NCI-H526 (cell line): ENCODE measurements at places on chromosomes 2 and 18.

- DNase-seq = peak; percentile 30
These were observed 31.8 kb upstream of the INPP4A start for GRCh38 chr2:98412751-98413458.

GRCh38 chr2:228522276-228522675, 340.8 kb upstream of the SPHKAP start:
- DNase-seq = no peak

DNA sequence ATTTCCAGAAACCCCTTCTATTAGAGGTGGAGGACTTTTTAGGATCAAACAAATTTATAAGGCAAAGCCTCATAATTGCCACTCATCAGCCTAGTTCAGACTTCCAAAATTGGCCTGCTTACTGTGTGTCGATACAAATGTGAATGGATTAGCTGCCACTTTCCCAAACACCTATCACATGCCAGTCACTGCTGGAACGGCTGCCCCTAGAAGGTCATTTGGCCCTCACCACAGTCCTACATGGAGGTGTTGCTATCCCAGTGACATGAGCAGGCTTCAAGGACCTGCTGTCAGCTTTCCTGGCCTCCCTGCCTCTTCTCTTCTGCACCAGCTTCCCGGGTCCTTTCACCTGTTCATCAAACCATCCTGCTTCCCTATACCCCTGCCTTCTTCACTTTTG, 279.2 kb upstream of the SKOR2 start:
- DNase-seq = no peak

DNA sequence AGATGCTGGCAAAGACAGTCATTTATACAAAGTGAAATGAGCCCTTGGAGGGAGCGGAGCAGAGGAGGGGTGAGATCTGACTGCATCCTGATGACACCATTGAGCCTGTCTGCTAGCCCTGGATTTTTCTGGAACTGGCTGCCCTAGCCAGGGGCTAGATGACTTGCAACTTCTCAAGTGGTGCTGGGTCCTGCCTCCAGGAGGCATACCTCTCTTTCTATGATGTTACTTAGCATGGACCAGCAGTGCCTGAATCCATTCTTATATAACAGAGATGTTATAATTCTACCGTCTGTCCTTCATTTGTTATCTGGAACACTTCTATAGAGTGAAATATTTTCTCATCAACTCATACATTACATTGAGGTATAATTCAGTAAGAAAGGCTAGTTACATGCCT, 8.5 kb upstream of the TWIST2 start:
- DNase-seq = no peak

DNA sequence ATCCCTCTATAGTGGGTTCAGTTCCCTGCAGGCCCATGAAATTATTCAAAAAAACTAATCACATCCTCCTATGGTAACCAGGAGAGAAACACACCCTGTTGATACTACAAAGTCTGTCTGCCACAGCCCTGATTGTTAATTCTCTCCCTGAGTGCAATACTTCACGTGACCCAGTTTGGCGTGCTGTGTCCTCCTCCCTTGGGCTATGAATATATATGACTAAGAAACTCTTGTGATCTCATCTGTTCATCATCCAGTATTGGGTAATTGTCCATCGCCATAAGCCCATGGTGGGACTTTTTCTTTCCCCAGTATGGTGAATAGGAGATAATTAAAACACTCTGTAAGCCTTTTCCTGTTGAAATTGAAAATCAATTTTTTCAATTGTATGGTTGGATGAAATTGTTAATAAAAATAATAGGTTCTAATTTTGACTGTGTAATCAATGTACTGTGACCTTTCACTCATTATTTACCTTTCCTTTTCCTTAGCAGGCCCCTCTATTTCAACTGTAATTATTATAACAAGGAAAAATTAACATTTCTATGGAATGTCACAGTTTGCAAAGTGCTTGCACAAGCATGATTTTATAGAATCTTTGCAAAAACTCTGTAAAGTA, 1822.6 kb downstream of the SUCLG1 start:
- no peak for DNase-seq

DNA sequence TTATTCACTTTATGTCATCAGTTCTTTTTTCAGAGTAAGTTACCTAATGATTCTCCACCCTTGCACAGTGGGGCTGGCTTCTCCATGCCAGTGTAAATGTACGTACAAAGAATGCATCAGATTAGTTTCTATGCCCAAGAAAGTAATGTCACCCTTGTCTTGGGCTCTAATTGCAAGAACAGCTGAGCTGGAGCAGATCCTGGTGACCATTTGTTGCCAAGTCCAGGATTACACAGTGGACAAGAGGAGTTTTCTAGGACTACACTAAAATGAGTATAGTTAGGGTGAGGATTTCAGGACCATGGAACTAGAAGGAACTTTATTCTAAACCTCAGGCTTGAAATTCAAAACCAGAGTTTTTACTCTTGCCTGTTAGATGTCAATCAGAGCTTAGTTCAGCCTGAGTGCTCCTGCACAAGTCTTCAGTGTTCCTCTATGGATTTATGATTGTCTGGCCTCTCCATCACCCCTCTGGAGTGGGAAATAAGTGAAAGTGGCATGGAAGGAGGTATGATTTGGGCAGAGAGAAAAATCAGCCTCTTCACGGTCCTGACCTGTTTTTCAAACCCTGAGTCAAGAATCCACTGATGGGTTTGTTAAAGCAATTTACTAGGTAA, 29.8 kb downstream of the PCBP1 start:
- peak; percentile 82 for DNase-seq

- peak; percentile 85 for DNase-seq
These were observed 11.3 kb downstream of the CNNM4 start for GRCh38 chr2:96771796-96772618.

- no peak for DNase-seq
These were observed 3.3 kb upstream of the WNT10A start for GRCh38 chr2:218877331-218877730.

GRCh38 chr2:212176151-212176550, 362.5 kb downstream of the ERBB4 start:
- no peak for DNase-seq

- no peak for DNase-seq
These were observed 177.3 kb downstream of the HDAC4 start for GRCh38 chr2:239223310-239224198.

DNA sequence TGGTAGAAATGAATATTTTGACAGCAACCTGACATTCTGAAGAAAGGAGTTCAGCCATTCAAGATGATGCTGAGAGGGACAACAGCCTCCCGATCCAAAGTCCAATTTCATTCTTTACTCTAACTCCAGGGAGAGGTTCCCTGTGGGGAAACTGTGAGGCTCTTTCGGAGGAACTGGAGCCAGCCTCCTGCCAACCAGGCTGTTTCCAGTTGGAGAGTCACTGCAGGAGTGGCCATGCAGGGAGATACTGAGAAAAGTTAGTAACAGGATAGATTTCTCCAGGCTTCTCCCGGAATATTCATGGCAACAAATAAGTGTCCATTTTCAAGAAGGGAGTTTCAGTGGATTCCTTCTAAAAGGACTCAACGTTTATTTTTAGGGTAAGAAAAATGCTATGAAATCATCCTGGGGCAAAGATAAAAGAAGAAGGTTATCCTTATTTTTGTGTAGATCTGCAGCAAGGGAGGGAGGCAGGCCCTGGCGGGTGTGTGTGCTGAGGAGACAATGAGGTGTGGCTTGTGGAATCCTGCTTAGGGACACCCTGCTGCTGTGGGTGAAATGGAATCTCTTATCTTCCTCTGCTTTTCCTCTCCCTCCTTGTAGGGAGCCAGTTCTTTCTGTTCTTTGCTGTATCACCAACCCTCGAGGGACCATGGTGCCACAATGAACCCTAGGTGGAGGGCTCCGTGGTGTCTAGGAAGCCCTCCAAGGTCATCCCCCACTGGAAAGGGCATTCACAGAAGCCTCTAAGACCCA, 18.1 kb downstream of the KLHL14 start:
- DNase-seq = no peak

- no peak for DNase-seq
These were observed 75.1 kb downstream of the BOLA3 start for GRCh38 chr2:74072565-74072964.

GRCh38 chr2:36919041-36919837, 47.1 kb downstream of the STRN start:
- DNase-seq = no peak

DNA sequence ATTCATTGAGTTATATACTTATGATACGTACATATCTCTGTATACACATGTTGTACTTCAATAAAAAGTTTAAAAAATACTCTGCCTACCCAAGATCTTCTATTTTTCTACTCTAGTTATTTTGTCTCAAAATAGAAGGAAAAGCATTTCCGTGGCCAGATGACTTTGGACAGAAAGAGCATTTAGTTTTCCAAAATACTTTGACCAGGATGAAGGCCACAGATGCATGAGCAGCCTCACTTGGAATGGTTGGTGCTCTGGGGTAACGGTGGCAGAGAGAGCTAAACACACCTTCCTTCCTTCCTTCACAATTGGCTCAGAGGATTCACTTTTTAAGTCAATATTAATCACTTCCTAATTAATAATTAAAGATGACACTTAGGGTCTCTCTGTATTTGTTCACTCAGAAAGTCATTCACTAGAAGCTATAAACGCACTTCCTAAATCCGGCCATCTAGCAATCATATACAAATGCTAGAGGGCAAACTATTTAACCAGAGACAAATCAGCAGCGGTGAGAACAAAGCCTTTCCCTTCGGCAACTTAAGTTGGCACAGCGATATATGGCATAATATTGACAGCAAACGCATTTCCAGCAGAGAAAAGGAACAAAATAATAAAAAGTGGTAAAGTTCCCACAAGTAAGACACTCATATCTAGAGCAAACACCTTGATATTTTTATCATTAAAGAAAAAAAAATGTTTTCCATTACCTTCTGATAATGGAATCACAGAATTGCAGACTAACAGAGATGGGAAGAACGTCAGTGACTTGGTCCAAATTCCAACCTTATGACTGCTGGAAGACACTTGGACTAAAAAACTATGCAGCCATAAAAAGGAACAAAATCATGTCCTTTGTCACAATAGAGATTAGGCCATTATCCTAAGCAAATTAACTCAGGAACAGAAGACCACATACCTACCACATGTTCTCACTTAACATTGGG, 55.9 kb upstream of the NARS1 start:
- DNase-seq = no peak

- DNase-seq = no peak
These were observed 941 bp downstream of the SKOR2 start for GRCh38 chr18:47250391-47251046.

DNA sequence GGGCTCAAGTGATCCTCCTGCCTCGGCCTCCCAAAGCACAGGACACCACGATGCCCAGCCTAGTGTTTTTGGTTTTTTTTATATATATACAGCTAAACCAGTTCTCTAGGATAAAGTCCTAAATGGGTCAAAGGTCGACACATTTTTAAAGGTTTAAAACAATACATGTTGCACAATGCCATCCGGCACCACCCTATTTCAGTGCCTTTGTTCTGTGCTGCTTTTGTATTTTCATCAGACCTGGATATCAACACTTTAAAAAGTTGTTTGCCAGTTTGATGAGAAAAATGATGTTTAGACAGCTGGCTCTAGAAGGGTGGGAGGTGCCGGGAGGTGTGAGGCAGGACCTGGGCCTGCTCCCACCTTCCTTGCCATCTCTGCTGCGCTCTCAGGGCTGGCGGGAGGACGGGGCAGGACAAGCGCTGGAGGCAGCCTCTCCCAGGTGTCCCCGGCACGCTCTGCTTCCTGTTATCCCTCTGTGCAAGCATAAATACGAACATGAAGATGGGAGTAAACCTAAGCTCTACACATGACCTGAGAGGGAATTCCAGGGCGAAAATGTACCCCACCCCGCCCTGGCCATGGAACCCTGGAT, 103.7 kb downstream of the HS6ST1 start:
- no peak for DNase-seq

DNA sequence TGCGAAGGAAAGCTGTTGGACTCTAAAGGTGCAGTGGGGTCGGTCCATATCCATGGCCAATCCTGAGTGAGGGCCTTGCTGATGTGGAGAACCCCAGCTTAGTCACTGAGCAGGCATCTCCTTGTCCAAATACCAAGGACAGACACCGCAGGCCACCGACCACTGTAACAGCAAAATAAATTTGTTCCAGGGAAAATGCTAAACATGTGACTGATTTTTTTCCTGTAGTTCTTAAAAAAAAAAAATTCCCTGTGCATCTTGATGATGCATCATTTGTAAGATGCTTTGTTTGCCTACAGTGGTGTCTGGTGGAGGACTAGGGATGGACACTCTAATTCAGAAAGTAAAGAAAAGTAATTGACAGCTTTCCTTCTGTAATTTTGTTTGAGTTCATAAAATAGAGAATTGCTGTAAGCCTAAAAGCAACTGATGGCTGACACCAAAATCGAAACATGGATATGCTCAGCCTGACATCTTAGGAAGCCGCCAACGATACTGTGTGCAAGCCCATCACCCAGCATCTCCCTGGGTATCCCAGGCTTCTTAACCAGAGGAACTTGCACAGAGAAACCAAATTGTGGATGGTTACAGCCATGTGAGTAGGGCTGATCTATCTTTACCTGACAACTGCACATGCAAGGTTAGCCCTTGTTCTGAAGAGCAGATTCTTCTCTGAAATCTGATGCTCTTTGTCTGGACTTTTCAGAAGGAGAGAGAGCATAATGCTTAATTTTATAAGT, 188.6 kb downstream of the ARL4C start:
- no peak for DNase-seq

- peak; percentile 11 for DNase-seq
These were observed 237.0 kb downstream of the ZNF407 start for GRCh38 chr18:74834424-74835309.

DNA sequence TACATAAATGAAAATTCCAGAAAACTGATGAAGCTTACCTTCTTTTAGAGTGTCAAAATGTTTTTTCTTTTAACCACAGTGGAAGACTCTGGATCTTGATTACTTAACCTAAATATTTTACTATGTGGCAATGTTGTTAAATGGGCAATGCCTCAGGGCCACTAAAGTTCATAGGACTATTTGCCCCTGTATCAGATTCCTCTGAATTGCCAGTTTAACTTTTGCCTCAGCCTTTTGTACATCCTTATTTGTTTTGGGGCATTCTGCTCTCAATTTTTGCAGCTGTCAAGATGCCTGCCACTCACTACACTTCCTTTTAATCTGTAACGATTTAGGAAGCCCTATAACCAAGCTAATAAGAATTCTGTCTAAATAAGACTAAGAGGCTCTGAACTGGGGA, 31.7 kb upstream of the SERTAD2 start:
- DNase-seq = no peak

GRCh38 chr2:106012591-106013347, 181.3 kb downstream of the UXS1 start:
- DNase-seq = no peak

DNA sequence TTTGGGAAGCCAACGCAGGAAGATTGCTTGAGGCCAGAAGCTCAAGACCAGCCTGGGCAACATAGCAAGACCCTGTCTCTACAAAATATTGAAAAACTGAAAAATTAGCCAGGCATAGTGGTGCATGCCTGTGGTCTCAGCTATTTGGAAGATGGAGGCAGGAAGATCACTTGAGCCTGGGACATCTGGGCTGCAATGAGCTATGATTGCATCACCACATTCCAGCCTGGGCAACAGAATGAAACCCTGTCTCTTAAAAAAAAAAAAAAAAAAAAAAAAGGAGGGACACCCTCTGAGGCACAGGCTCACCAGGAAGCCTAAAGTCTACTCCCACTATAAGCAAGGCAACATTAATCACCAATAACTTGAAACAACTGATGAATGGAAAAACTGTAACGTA, 151.1 kb downstream of the CCDC148 start:
- DNase-seq = no peak

- DNase-seq = no peak
These were observed 78.1 kb downstream of the TEX51 start for GRCh38 chr2:126976721-126977328.

- DNase-seq = no peak
These were observed 28.1 kb upstream of the SPP2 start for GRCh38 chr2:234022424-234022823.
